ENCODE measurements at places on chromosomes 1 and 21.

DNA sequence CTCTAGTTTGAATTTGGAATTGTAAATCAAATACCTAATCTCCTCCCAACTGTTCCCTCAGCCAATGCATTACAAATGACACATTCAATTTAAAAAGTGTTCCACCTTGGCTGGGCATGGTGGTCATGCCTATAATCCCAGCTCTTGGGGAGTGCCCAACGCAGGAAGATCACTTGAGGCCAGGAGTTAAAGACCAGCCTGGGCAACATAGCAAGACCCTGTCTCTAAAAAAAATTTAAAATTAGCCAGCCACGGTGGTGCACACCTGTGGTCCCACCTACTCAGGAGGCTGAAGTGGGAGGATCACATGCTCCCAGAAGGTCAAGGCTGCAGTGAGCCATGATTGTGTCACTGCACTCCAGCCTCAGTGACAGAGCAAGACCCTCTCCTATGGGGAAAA is 3.8 kb downstream of the ARNT start:
- no peak for DNase-seq

DNA sequence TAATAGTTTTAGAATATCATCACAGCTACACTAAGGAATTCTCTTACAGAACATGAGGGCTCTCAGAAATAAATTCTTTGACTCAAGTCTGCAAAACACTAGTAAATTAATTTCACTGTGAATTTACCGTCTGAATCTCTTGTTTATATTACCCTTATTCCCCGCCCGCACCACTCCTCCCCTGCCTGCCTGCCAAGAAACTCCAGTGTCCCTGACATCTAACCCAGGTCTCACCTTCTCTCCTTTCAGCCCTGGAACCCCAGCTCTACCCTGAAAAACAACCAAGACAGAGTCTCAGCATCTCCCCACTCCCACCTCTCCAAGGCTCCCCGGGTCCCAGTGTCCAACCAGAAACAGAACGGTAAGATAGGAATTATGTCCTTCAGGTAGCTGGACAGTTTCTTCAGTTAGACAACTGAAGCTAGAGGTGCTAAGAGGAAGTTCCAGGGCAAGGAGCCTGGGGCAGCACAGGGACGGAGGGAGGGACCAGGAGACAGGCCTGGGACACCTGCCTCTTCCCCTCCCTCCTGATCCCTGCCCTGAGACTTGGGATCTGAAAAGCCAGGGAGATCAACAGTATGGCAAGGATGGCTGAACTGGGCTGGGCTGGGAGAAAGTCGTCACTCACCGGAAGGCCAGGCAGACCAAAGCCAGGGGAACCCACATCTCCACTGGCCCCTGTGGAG is 15.4 kb downstream of the COL16A1 start:
- no peak for DNase-seq

- no peak for DNase-seq
Measured at GRCh38 chr1:162876751-162877150, 15.8 kb upstream of the CCDC190 start.

GRCh38 chr1:20380616-20381035 is 90.0 kb downstream of the VWA5B1 start:
- DNase-seq: no peak

GRCh38 chr1:177181631-177182291 is 11.0 kb downstream of the BRINP2 start:
- DNase-seq: peak; percentile 0

DNA sequence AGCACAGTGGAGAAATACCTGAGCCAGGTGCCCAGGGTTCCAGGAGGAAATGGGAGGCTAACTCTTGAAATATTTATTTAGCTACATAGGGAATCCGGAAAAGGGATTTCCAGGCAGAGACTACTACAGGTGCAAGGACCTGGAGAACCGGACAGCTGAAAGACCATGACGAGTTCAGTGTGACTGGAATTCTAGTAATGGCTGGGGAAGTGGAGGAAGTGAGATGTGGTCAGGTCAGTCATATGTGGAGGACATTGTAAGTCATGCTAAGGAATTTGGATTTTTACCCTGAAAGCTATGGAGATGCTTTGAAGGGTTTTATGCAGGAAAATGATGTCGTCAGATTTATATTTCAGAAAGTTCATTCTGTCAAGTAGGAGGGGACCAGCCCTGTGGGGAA is 1.8 kb downstream of the CAP1 start:
- no peak for DNase-seq

GRCh38 chr1:154325583-154326545 is 539 bp downstream of the ATP8B2 start:
- peak; percentile 65 for DNase-seq

- no peak for DNase-seq
Measured at GRCh38 chr21:45390121-45390751, 14.7 kb upstream of the COL18A1 start.
